ENCODE measurements at places on chromosomes 7 and 10. TPM values are rescaled to one million over a fixed set of nuclear protein-coding genes. Genes with fewer than 3 reads are reported as not detected.

The DIP2C gene
- 50.5 TPM for total RNA-seq

- DNase-seq = no peak
These were observed 124.5 kb downstream of the ZFAND4 start for GRCh38 chr10:45548068-45548467.

DNA sequence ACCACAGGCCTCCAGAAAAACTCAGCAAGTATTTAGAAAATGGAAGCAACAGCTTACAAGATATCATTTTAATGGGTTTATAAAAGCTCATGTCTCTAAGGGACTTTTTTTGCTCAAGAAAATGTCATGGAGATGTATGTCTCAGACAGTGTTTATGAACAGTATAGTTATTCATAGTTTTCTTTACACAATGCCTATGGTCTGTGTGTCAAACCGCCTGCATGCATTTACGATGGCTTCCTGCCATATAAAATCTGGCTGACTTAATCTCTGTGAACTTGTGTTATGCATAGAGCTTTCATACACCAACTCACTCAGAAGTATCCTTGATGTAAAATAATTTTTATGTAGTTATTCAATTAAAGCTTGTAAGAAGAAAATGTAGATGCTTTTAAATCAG is 1314.2 kb upstream of the LRRTM3 start:
- no peak for DNase-seq

GRCh38 chr7:155761162-155761561 is 51.1 kb downstream of the SHH start:
- no peak for DNase-seq

GRCh38 chr7:117827862-117828261 is 45.4 kb downstream of the CTTNBP2 start:
- DNase-seq = no peak

- DNase-seq = no peak
These were observed 5.8 kb downstream of the FBH1 start for GRCh38 chr10:5895804-5896203.

- no peak for DNase-seq
These were observed 92.7 kb upstream of the GDF10 start for GRCh38 chr10:47207281-47207615.
